Muscle of arm (tissue), 14 donors: ENCODE measurements at places on chromosomes 1 and 21. TPM values are rescaled to one million over a fixed set of nuclear protein-coding genes. Genes with fewer than 3 reads are reported as not detected.

DNA sequence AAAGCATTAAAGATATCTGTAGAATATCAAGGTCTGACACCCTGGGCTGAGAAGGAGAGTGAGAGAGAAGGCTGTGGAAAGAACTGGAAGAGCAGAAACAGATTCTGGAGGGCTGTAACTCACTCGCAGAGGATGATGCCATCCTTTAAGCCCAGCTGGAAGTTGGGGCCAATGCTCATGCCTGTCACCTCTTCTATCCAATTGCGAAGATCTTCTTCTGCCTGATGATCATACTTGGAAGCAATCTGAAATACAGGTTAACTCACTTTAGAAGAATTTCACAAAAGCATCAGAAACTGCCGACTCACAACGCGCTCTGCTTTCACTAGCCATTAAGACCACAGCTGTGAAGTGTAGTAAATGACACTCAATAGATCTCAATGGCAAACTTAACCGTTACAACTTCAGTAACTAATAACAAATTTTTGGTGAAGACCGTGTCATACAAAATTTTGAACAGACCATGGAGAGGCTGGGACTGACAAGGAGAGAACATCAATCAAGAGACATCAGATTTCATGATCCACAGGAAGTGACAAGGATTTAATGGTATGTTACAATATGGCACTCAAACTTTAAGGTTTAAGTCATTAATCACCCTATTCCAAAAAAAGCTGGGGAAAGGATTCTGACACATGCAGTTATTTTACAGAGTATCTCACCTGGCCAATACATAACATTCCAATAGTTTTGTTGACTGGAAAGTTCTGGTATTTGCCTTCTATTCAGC, 23.5 kb downstream of the CNN3 start:
- DNase-seq = no peak

- DNase-seq = no peak
Observed at GRCh38 chr1:38997034-38997900, 6.2 kb downstream of the AKIRIN1 start.

DNA sequence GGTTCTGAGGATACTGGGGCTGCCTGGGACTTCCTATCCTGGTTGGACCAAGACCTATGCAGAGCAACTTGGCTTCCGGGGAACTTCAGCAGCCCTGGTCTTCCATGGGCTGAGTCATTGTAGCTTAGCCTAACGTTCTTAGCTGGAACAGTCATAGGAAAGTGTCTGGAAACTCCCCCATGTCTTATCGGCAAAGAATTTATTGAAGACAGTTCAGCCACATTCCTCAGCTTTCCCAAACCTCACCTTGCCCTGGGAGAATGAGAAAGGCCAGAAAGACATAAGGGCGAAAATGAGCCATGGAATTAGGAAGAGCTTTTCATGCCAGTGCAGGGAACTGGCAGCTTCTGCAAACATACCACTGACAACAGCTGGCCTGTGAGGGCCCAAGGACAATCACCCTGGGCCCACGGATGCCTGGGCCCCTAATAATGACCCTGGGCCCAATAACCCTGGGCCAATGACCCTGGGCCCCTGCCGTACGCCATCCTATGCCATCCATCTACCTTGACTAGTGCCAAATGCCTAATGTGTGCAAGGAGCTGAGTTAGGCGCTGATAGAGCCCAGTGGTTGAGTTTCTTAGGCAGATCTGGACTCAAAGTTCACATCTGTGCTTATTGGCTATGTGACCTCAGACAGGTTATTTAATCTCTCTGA, 114.4 kb upstream of the GADD45A start:
- no peak for DNase-seq

- DNase-seq = no peak
Observed at GRCh38 chr1:57058652-57059501, 93.1 kb upstream of the C8B start.

IGFN1 gene
- 1.9 TPM for polyA plus RNA-seq

DNA sequence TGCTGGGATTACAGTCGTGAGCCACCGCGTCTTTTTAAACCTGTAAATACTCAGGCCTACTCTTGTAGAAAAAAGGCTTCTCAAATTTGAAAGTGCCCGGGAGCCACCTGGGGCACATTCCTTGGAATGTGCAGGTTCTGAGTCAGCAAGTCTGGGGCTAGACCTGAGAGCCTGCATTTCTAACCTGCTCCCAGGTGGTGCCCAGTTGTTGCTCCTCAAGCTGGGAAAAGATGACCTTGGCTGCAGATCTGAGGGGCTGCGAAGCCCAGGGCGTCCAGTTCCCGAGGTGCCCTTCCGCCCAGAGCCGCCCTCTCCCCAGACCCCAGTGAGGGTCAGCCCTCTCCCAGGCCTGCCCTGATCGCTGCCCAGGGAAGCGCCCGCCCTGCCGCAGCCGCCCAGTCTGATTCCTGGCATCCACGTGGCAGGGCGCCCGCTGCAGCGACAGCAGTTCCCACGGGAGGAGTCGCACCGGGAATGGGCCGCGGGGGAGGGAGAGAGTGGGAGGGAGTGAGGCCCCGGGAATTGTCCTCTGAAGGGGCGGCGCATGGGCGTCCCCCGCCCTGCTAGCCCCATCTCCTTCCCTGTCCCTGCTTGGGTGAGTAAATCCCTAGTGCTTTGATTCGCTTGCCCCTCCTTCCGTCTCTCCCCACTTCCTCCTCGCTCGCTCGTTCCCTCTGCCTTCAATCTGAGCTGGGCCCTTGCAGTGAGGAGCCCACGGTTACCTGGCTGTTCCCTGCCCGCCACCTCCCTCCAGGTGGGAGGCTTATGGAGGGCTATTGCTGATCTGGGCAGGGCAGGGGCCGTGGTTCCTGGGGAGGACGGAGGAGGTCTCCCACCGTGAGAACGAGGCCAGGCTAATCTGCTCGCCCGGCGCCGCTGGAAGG, 18.8 kb upstream of the TENT5B start:
- DNase-seq = no peak

OPRD1 gene
- polyA plus RNA-seq = 0.49 TPM

DNA sequence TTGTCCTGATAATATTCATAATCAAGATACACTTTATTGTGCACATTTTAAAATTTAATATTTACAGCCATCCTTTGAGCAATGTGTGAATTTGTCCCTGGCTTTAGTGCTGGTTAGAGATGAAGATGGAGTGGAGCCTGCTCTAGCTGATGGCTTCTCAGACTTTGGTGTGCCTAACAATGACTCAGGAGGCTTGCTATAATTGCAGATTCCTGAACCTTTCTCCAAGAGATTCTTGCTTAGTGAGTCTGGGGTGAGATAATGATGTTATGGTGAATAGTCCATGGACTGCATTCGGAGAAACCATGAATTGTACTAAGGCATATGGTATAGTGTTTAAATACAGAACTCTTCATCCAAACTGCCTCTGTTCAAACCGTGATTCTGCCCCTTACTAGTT, 307.1 kb downstream of the PAPPA2 start:
- DNase-seq = no peak

SEMA6C gene
- 66.3 TPM for polyA plus RNA-seq

- DNase-seq = no peak
Observed at GRCh38 chr1:5386371-5386770, 605.9 kb downstream of the NPHP4 start.

FAM110D gene
- polyA plus RNA-seq = not detected

DNA sequence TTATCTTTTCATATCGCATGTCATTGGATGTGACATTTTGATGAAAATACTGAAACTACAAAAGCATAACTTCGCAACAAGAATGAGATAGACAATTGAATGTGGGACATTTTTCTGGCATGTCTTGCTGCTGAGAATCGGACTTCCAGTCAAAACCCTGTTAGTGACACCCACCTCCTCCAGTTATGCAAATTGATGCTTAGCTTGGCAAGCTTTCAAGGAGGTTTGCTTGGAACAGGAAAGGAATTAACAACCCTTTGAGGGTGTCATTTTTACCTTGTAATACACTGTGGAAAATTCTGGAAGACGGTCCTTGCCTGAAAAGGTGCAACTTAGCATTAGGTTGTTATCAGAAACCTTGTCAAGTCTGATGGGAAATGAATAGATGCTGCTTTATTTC, 38.8 kb upstream of the FAM3B start:
- DNase-seq = no peak

GRCh38 chr1:240844486-240844885, 232.5 kb upstream of the GREM2 start:
- no peak for DNase-seq

ZBTB8B gene
- polyA plus RNA-seq = not detected
